Stimulated activated CD8-positive, alpha-beta memory T cell treated with anti-CD3 and anti-CD28 coated beads, Interleukin-15, amount 100 ng/mL, for 1 hour (primary cell): ENCODE measurements at places on chromosomes 1 and 21.

GRCh38 chr1:9404117-9404914 is 111.6 kb downstream of the SPSB1 start:
- DNase-seq, result no peak

DNA sequence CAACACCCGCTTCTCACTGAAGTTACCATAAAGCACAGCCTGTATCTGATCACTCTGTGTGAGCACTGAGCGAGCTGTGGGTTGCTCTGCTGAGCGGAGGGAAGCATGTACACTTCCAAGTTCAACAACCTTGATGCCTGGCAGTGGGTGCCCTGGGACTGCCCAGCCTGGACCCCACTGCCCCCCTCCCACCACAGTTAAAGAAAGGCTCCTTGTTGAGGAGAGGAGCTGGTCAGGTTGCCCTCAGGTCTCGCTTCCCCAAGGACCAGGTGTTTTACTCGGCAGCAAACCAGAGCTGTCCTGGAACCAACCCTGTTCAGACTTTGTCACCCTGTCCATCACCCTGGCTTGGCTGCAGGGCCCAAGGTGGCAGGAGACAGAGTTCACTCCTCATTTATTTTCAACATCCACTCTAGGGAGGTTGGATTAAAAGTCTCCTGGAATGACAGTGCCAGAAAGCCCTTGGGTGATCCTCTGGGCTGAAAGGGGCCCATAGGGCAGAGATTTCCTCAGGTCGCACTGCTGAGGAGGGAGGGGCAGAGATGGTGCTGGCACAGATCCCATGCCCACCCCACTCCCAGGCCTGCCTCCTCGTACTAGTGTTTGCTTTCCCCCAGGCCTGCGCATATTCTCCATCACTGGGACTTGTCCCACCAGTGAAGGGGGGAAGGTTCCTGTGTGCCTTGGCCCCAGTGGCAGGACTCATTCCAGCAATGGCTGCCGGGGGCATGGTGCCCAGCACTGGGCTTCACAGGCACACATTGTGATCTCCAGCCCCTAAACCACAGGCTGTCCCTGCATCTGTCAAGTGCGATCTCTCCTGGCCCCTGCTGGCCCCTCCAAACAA is 101.7 kb downstream of the TRABD2B start:
- no peak for DNase-seq

- no peak for DNase-seq
Observed at GRCh38 chr1:43298055-43298454, 2.7 kb upstream of the TIE1 start.

DNA sequence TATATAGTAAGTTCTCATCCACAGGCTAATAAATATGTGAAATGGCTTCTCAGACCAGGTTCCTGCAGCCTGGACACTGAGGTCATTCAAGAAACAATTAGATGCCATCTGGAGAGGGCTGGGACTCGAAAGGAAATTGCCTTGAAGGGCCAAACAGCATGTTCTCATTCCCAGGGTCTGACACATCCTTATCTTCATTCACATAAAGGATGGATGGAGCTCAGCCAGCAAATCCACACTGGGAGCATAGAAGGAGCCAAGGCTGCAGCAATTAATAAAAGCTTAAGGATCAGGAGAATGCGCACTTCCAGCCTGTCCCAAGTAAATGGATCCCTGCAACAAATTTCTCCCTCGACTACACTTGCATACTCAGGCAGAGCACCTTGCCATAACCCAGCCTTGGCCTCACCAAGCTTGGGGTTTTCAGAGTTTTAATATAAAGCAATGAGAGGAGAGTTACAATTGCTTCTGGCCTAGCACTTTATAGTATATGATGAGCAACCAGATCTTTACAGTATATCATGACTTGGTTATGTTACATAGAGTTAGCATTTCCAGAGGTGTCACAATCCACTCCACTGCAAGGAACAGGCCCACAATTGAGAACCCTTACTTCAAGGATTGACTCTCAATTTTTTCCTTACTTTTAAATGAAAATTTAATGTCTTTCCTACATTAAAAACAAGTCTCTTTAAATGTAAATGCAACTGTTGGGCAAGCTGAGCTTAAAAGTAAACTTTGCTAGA is 55.9 kb downstream of the BCAR3 start:
- DNase-seq, result no peak

- no peak for DNase-seq
Observed at GRCh38 chr1:11062965-11063401, 3.2 kb upstream of the SRM start.

DNA sequence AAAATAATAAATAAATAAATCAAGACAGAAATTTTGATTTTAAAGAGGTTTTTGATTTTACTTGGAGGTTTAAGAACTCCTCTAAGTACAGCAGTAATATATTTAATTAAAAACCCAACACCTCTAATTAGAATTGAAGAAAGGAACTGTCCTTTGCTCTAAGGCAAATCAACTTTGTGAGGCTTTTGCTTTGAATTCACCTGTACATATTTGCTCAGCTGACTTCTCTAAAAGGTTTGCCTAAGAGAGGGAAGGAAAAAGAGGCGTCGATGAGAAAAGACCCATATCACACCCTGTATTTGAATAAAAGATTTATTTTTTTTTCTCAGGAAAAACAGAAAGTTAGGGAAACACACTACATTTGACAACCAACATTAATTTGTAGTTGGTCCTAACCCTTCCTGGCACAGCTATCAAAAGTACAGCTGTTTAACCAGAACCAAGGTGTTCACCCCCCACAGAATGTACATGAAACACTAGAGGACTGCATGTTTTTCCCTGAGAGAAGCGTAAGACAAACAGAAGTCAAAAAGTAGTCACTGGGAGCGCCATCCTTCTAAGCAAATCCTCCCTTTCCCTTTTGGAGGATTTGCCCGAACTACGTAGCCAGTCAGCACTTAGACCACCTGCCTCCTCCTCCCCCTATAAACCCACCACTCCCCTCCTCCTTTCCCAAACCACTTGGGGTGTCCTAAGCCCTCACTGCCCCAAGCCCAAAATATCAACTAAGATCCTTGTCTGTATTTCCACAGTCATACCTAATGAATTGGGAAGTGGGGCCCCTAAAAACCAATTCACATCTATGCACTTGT is 4.9 kb downstream of the MCL1 start:
- DNase-seq, result no peak

- DNase-seq, result no peak
Observed at GRCh38 chr1:11289064-11289463, 16.1 kb downstream of the UBIAD1 start.
